ENCODE measurements at places on chromosomes 3 and 15.

GRCh38 chr3:173109143-173109542 is 31.9 kb downstream of the SPATA16 start:
- no peak for DNase-seq

DNA sequence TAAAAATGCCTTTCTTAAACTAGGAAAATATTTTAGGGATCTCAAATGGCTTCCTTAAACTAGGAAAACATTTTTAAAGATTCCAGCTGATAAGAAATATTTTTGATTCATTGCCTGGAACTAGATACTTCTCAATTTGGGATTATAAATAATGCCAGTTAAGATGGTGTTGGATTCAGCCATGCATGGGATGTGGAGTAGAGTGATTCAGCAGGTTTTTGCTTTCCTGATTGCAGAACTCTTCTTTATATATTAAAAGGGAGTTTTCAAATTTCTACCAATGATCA is 15.6 kb downstream of the FILIP1L start:
- DNase-seq: no peak

DNA sequence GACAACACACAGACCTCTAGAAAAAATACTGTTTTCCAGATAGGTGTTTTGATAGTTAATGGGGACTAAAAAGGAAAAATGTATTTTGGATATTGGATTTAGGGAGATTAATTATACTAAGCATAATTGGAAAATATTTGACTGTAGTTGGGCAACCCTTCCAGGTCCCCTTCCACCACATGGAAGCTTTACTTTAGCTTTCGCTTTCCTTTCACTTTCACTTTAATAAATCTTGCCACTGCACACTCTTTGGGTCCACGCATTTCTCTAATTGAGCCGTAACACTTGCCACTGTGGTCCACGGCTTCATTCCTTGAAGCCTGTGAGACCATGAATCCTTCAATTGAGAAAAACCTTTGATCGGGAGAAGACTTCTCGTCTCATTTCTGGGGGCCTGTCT is 15.5 kb downstream of the GLDN start:
- no peak for DNase-seq

DNA sequence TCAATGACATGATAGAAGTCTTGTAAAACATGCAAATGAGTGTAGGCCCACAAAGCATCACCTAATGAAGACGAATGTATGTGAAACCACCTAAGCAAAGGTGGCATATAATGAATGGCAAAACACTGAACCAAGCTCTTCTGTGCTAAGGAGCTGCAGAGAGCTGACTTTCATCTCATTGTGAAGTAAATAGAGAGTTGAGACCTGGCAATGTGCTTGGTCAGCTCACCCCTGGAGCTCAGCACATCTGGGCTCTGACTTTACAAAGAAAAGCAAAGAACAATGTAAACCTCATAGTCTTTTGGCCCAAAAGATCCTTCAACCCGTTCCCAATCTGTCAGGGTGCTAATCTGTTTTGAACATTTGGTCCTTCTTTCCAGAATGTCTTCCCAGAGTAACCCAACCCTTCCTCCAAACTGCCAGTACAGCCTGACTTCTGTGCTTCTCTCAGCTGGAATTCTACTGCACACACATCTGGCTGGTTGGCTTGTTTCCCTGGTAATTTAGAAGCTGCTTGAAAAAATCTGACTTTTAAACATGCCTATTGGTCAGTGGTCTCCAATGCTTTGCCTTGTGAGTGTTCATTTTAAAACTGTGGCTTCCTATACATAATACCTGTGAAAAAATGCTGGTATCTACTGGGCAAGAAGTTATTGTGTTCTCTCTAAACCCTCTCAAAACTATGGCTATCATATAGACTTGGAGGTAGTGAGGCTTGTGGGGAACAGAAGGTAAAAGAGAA is 101.7 kb downstream of the CD200R1L start:
- no peak for DNase-seq

- no peak for DNase-seq
These were observed 11.4 kb downstream of the CLK3 start for GRCh38 chr15:74626752-74627692.

DNA sequence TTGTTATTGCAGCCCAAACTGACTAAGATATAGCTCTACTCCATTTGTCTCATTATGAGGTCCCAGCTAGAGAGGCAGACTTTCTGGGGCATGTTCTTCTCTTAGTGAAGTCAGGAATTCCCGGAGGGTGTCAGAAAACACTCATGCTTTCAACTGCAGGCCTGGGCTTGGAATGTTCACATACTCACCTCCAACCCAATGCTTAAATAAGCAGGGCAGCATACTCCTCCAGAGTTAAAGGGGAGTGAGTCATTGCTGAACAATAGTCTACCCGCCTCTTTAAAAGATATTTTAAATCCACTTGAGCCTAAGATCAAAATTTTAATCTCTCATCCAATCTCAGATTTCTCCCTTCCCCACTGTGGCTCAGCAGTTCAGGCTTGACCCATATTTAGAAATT is 167.8 kb upstream of the DPH6 start:
- DNase-seq: no peak

- no peak for DNase-seq
These were observed 3.7 kb upstream of the TMED3 start for GRCh38 chr15:79307251-79307650.

DNA sequence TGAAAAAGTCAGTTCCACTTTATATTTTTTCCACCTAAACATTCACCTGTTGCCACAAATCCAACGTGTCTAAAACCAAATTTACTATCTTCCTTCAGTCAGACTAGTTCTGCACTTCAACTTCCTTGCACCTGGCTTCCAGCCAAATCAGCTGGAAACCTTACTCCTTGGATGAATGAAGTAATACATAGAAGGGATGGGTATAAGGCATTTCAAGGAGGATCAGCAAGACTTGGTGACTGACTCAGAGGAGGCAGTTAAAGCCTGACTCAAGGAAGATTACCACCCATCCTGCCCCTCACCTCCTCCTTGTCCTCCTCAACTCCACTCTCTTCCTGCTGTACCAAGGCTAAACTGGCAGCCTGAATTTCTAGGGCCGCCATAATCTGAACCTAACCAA is 37.1 kb downstream of the QTRT2 start:
- no peak for DNase-seq

GRCh38 chr3:150469031-150469930 is 61.2 kb downstream of the TSC22D2 start:
- no peak for DNase-seq

DNA sequence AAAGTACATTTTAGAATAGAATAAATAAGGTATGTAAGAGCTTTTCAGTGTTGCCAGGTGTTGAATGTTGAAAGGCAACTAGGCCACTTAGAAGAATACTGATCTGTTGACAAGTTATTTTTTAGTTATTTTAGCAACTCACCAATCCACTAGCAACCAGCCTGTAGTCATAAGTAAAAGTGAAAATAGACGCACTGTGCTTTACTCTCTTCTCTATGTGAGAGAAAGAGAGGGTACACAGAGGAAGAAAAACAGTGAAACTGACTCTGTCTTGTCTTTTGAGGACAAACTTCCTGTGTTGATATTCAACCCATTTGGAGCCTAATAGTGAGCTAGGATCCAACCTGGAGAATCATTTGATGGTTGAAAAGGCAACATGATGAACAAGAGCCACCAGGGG is 327.1 kb upstream of the GOLIM4 start:
- DNase-seq: no peak
